ENCODE measurements at places on chromosomes 7 and 10.

DNA sequence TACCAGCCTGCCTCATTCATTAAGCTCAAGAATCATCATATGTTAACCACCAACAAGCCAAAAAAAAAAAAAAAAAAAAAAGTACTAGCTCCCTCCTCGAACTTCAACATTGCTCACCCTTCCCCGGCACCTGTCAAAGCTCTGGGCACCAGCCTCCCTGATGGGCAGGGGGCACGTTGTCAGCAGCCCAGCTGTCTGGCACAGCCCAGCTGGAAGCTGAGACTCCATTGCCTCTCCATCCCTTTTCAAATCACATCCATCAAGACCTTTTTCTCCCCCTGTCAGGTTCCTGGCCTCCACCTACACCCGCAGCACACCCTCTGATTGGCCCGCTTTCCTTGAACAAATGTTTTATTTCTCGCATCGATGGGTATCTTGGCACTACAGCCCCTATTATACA lies 913.3 kb upstream of the AUTS2 start:
- DNase-seq: peak; percentile 48

DNA sequence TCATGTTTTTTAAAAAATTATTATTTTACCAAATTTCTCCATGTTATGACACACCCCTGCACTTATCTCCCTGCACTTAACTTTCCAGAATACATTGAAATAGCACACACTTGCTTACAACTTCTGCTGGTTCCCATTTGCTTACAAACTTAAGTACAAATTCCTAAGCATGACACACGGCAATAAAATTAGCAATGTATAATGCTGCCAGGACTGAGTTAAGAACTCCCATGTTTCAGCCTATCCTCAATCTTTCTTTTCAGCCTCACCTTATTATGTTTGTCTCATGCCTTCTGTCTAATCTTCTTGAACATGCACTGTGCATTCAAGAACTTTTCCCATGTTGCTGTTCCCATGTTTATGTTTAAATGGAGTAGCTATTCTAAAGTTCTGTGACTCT lies 40.8 kb downstream of the PRPS1L1 start:
- no peak for DNase-seq

- DNase-seq: no peak
These were observed 28.2 kb downstream of the TSPAN15 start for GRCh38 chr10:69479240-69480067.

DNA sequence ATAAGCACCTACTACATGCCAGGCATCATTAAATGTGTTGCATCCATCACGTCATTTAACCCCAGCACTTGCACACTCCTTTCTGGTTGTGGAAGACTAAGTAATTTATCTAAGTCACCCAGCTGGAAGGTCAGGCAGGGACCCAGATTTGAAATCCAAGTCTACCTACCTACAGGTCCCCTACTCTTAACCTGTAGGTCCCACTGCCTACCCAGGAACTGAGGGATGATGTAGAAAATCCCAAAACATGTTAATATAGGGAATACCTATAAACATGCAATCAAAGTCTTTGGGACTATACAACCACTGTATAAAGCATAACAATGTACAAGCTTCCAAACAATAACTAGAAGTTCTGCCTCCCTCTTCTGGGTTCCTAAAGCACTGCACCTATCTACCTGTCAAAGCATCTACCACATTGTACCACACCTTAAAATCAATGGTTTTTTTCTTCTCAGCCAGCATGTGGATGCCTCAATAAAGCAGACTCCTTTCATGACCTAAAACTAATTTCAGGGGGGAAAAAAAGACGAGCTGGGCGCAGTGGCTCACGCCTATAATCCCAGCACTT lies 5.6 kb downstream of the IL6 start:
- no peak for DNase-seq

GRCh38 chr10:48556065-48556464 lies 48.8 kb downstream of the ARHGAP22 start:
- DNase-seq: no peak

GRCh38 chr7:93475811-93476210 lies 98.7 kb downstream of the CALCR start:
- no peak for DNase-seq

GRCh38 chr10:102808380-102808779 lies 28.8 kb downstream of the CYP17A1 start:
- no peak for DNase-seq

DNA sequence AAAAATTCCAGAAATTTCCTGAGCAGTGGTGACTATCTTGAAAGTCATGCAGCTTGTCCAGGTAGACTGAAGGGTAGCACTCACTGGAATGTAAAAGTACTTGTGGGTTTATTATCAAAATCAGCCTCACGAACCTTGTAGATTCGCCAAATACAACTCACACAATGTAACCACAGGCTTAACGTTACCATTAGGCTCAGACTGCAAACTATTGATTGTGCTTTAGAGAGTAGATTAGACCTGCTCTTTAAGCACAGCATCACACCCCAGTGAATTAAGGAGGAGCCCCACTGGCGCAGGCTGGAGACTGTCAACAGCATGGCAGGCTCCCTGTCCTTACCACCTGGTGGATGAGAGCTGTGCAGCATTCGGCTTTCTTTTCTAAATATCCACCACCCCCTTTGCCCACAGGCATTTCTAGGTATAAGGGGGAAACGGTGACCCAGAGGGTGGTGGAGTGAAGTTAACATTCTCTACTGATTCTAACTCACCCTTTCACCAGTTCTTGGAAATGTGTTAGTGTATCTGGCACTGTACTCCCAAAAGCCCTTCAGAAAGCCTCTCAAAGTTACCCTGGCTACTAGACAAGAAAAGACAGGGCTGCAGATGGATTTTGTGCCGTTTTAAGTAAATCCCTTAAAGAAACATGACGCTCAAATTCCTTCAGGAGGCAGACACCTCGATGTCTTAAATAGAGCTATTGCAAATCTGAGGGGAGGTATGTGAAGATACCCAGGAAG lies 56.6 kb downstream of the GSDME start:
- no peak for DNase-seq

DNA sequence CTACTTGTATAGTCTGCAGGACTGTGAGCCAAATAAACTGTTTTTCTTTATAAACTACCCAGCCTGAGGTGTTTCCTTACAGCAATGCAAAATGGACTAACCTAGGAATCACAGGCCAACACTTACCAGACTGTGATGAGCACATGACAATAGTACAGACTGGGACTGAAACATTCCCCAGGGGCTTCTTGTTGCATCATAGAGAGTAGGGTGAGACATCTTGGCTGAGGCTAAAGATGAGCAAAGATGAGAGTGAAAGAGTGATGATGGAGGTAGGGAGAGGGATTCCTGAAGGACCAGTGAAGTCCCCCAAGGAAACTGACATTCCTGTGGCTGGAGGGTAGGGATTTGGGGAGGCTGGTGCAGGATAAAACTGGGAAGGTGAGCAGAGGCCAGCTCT lies 194.4 kb downstream of the TPST1 start:
- no peak for DNase-seq

GRCh38 chr10:209357-209756 lies 74.1 kb downstream of the ZMYND11 start:
- no peak for DNase-seq

DNA sequence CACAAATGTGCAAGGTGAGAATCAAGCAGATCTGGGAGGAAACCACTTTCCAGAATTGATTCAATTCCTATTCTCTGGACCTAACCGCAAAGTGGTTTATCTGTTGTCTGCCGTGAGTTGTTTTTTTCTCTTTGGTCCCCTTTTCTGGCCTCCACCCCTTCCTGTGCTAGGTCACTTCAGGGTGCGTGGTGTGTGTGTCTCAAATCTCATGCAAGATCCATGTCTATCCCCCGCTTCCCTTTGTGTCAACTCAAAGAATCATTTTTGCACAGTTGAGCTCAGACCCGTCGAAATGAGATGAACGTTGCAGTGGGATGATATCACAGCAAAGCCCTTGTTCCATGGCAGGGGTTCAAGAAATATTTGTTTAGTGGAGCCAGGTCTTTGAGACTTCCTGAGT lies 184.5 kb downstream of the GATA3 start:
- DNase-seq: no peak

DNA sequence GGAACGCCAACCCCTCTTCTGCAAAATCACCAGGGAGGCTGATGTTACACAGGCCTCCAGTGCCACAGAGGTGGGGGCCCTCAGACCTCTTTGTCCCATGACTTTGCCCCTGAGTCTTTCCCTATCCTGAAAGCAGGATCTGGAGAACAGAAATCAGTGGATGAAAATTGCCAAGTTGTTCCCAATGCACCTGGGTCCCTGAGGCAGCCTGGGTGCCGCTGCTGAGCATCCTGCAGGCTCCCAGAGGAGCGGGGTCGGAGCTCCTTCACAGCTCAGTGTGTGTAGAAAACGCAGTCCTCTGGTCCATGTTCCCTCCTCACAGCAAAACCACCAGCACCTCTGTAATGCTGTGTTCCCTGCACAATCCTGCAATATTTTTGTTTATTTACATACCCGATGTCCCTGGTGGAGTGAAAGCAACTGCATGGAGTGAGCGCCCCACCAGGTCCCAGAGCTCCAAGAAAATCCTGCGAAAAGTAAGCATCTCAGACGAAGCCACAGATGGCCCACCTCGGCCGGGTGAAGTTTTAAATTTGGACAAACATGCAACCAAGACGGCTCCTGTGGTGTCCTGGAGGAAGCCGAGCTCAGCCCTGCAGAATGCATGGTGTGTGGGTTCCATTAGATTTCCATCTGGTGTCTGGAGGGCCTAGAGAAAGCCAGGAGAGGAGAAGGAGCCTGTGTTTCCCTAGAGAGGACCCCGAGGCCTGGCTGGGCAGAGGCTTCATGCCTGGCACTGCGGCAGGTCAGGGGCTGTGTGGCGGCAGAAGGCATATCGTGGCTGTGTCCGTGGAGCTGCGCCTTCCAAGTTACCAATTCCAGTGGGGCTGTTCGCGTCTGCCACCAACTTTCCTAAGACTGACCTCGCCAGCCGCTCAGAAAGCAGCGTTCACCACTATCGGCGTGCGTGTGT lies 235.2 kb downstream of the WDR37 start:
- no peak for DNase-seq

GRCh38 chr10:70542565-70542938 lies 60.0 kb downstream of the PRF1 start:
- no peak for DNase-seq

GRCh38 chr10:60521974-60522405 lies 132.3 kb upstream of the ANK3 start:
- DNase-seq: peak; percentile 20

DNA sequence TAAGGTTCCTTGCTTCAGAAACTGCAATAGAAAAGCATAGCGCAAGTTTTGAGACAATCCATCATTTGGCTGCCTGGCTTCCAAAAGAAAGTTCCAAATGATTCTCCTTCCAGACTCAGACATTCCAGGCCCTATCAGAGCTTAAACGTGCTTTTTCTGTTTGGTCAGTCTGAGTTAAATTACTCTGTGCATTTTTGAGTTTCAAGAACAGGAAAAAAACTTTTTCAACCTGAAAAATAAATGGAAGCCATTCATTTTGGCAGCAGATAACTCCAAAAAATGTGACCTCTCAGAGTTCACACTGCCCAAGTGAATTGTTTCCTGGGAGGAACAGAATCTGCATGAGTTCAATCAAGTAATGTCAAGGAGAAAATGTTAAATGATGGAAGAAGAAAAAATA lies 354.2 kb downstream of the CXCL12 start:
- DNase-seq: no peak

- no peak for DNase-seq
These were observed 29.6 kb downstream of the GOLGA7B start for GRCh38 chr10:97879241-97879640.

- no peak for DNase-seq
These were observed 22.2 kb upstream of the MALSU1 start for GRCh38 chr7:23276947-23277346.

DNA sequence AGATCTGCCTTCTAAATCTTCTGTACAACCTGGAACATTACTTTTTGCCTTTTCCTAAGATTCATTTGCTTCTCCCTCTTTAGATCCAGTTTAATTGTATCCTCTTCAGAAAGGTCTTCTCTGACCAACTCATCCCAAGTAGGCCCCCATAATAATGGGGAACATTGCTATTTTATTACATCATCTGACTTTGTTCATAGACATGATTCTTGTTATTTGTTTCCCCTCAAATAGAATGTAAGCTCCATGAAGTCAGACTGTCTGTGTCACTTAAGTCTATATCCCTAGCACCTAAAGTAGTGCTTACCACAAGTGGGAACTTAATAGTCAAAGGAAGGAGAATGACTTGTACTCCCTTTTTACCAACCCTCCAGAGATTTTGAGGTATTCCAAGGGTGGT lies 37.5 kb downstream of the LUC7L2 start:
- DNase-seq: no peak

GRCh38 chr10:100800931-100801330 lies 55.5 kb downstream of the PAX2 start:
- DNase-seq: no peak

DNA sequence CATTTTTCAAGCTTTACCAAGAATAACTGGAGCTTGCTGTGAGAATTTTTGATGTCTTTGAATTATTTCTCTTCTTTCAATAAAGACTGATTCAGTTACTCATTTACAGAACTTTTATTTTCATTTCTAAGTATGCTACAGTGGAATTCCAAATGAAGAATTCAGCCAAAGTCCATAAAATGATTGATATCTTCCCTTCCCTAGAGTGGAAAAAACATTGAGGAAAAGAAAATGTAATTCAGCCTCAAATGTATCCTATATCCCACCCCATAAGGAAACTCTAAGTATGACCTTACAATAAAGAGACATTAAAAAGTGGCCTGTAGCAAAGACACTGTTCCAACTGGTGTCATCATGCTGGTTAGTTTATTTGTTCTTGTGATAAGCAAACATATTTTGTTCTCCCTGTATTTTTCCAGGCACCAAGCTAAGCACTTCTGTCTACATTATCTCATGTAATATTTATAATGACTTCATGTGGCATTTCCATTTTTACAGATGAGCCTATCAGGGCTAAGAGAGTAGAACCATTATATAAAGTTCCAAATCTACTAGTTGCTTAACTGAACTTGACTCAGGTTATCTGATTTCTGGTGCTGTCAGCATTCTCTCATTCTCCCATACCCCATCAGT lies 450.4 kb downstream of the NEBL start:
- DNase-seq: no peak

- DNase-seq: no peak
These were observed 6.8 kb upstream of the RRP12 start for GRCh38 chr10:97407952-97408248.

DNA sequence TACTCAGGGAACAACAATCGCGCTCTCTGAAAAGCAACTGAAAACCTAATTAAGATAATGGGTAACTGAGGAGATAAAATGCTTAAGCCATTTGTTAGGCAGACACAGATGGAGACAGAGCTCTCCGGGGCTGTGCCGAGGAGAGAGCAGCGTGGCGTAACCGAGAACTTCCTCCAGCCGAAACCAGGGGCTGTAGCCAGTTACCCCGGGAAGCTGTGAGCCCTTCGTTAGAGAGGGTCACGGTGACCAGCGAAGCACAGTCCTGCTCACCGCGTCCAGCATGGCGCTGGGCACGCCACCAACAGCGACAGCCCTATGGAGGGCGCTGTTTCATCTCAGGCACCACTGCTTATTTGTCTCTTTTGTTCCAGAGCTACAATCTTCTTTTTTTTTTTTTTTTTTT lies 16.1 kb downstream of the PAPOLB start:
- DNase-seq: no peak

- no peak for DNase-seq
These were observed 53.2 kb downstream of the STRA8 start for GRCh38 chr7:135286876-135287275.

- DNase-seq: no peak
These were observed 117.9 kb upstream of the KLF6 start for GRCh38 chr10:3902809-3903410.

All from NCI-H1105 (cell line).